ENCODE measurements at places on chromosomes 4 and X.

GRCh38 chrX:3129256-3129655 is 88.0 kb downstream of the ARSF start:
- ATAC-seq: no peak

DNA sequence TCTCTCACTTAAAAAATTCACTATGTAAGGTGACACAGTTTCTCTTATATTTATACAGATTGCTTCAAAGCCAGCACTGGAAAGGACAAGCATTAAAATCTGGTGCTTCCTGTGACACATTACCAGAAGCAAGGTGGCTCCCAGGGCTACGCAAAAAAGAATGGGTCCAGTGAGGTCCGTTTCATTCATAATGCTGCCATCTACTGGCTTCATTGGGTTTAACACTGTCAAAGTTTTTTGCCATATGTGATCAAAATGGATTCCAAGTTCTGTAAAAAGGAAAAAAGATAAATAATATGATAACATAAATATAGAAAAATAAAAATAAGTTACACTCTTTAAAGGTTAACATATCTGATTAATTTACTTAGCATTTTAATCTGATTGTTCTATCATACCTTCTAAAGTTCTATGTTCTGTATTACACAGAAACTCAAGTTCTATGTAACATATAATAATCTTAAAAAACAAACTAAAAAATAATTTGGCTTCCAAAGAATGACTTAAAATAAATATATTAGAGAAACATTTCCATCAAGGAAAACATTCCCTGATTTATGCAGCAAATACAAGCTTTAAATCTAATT is 22.1 kb downstream of the YIPF7 start:
- ATAC-seq: peak; percentile 65

DNA sequence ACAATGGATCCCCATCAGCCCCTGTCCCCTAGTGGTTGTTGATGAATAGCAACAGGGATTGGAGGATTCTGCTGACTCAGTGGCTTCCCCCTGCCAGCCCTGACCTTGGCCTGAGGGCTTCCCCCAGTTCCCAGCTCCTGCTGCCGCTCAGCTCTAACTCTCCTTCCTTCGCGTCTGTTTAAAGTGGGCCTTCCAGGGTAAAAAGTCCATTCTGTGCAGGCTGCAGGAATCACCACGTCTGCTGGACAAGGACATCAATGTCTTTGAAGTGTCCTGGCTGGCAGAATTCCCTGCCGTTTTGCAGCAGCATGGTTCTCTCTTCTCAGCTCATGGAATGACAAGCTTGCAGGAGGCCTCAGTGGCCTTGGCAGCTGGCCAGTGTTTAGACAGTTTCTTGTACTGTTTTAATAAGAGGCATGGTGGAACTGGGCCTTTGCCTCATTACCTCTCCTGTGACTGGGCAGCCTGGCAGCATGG is 152.5 kb upstream of the STX18 start:
- ATAC-seq: peak; percentile 38

- ATAC-seq: peak; percentile 77
Observed at GRCh38 chr4:189022440-189023035, 883.3 kb downstream of the TRIML1 start.

GRCh38 chr4:1178300-1179088 is 6.1 kb upstream of the SPON2 start:
- ATAC-seq: no peak

DNA sequence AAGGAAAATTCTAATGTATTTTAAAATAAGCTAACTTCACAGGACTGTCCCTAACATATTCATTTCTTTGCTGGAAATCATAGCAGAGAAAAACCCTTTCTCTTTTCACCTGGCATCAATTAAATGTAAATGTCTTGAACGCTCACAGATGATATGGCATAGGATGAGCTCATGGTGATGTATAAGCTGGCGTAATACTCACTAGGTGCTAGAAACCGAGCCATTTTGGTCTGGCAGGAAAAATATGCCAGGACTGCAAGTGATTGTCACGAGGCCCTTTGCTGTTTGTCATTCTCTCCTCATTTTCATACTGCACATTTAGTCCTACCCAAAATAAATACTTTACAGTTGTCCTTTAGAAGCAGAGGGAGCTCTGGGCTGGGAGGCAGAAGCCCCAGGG is 222.7 kb upstream of the LNX1 start:
- ATAC-seq: no peak

GRCh38 chr4:56229947-56230346 is 157.3 kb downstream of the AASDH start:
- no peak for ATAC-seq

Measured in motor neuron (in vitro differentiated cells).